ENCODE measurements at places on chromosomes 3 and 15.

GRCh38 chr3:13346481-13347389, 73.4 kb downstream of the NUP210 start:
- DNase-seq, result peak; percentile 77

DNA sequence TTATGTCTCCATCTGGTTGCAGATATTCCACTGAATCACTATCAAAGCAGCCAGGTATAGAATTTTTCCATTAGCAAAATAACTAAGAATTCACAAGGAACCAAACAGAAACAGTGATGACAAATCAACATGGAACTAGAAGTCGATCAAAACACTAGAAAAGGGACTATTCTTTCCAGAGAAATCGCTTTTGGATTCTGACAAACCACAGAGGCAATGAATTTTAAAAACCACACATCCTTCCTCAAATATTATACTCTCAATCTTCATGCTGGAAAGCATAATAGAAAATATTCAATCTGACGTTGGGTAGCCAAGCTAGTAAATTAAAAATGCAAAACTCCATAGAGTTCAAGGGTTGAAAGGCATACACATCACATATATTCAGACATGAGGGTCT, 93.2 kb upstream of the PPIB start:
- no peak for DNase-seq

GRCh38 chr3:147030274-147030673, 376.1 kb downstream of the ZIC4 start:
- DNase-seq, result no peak

- DNase-seq, result peak; percentile 81
These were observed 11.3 kb upstream of the SOX2 start for GRCh38 chr3:181700168-181701087.

DNA sequence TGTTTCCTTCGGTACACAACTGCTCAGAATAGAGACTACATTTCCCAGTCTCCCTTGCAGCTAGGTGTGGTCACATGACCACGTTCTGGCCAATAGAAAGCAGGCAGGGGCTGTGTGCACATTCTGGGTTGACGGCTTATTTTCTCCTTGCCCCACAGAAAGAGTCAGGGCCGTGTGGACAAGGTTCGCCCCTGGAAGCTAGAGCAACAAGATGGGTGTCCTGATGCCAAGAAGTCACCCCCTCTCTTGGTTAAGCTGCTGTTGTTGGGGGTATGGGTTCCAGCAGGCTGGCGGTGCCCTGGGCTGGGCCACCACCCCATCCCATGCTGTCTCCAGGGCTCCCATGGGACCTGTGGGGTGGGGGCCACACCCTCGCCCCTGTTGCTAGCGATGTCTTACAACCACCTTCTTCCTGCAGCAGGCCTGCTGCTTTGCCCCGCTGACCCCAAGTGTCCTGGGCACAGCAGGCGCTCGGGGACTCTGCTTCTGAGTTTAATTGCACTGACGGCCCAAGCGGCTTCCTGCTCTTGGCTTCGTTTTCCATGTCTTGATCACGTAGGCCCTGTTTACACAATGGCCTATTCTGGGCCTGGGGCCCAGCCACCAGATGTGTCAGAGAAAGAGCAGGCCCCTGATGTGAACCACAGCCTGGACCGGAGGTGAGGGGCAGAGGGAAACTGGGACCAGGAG, 24.9 kb downstream of the ABTB1 start:
- DNase-seq, result peak; percentile 66

GRCh38 chr15:79898369-79898768, 1.6 kb upstream of the MTHFS start:
- DNase-seq, result no peak

- no peak for DNase-seq
These were observed 133.7 kb downstream of the FOXB1 start for GRCh38 chr15:60137711-60138396.

- DNase-seq, result no peak
These were observed 24.0 kb upstream of the SPTSSB start for GRCh38 chr3:161395115-161396012.

DNA sequence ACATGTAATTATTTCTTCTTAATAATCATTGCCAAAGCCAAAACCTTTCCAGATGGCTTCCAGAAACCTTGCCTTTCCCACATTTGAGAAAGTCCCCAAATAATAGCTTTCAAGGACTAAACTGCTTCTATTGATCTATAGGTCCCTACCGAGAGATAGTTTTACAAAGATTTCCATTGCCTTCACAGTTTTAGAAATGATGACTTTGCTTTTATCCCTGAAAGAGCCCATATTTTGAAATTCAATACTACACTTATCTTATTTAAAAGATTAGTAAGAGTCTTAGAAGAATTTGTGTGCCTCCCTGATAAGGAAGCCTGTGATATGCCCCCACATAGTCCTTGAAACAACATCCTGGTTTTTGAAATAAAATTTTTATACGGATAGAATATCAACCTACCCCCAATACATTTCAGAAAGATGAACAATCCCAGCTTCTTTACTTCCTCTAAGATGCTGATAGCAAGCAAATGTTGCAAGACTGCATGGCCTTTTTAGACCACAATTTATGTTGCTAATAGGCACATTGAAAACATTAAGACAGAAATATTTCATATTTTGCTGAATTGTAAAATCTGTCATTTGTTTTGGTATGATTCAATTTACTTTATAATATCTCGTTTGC, 146.3 kb downstream of the TMCO5A start:
- no peak for DNase-seq

GRCh38 chr3:14837186-14837877, 18.6 kb downstream of the FGD5 start:
- DNase-seq, result no peak

DNA sequence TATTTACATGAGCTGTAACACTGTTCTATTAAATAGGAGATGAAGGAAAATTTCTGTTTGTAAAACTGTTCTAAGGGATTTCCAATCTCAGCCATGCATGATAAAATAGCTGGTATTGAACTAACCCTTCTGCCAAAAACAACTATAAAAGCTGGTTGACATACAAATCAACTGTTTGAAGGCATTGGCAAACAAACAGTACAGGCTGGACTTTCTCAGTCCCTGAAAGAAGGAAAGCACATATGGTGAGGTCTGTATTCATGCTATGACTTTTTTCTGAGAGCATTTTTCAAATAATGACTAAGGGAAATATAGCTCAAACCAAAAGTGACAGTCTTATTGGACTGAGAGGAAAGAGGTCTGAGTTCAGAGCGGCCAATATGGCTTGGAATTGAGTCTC, 117.0 kb upstream of the CCDC54 start:
- no peak for DNase-seq

DNA sequence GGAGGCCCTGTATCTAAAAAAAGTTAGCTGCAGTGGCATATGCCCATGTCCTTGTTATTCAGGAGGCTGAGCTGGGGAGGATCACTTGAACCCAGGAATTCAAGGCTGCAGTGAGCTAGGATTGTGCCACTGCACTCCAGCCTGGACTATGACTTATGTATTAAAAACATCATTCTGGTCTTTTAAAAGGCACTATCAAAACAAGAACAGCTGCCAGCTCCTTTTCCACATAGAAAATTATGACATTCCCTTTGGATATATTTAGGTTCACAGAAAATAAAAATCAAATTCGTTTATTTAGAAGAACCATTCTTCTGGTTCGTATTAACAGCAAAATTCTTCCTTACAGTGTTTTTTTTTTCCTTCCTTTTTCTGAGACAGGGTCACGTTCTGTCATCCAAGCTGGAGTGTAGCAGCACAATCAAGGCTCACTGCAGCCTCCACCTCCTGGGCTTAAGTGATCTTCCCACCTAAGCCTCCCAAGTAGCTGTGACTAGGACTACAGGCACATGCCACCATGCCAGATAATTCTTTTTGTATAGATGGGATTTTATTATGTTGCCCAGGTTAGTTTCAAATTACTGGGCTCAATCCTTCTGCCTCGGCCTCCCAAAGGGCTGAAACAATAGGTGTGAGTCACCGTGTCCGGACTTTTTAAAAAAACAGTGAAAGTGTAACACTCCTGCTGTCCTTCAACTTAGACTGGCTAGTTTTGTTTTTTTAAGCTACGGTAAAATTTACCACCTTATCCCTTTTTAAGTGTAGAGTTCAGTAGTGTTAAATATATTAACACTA, 13.9 kb downstream of the ICE2 start:
- DNase-seq, result no peak

- no peak for DNase-seq
These were observed 19.3 kb upstream of the GPX1 start for GRCh38 chr3:49377483-49377882.

DNA sequence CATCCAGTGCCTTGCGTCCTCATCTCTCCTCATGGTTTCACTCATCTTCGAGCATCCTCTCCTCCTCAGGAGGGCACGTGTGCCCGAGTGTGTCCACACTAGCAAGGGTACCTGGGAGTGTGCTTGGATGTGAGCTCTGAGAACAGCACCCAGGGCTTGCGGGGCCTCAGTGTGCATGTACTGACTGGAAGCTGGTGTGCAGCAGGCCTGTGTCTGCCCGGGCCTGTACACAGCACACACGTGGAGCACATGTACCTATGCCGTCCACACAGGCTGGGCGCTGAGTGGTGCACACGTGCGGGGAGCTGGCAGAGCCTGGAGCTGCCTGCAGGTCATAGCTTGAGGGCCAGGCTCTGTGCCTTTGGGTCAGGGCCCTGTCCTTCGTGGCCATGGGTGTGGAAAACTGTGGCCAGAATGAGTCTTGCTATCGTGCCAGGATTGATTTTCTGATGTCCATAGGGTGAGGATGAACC, 34.9 kb downstream of the TSPAN3 start:
- no peak for DNase-seq

DNA sequence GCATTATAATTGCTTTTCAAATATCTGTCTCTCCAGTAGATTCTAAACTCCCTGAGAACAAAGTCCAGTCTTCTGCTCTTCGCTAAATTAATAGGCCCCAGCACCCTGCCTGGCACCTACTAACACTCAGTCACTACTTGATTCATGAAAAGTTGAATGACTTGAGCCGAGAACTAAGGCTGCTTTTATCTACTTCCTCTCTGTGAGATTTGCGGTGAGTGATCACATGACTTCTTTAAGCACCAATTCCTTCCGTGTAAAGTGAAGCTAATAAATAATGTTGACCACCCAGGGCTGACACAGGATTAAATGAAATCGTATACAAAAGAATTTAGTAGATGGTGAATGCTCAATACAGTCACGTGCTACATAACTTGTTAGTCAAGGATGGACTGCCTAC, 44.6 kb upstream of the PGPEP1L start:
- DNase-seq, result peak; percentile 79

DNA sequence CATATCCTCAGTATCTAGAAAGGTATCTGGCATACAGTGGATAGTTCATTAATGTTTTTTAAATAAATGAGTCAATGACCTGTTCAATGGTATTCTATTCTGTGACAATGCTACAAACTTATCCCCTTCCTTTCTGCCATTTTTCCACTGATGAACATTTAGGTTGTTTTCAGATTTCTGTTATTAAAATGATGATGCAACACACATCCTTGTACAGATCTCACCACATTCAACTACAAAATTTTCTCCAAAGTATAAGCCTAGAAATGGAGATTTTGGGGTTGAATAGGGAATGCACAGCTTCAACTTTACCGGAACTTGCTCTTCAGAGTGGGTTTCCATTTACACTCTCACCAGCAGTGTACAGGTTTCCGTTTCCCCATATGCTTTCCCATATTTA, 210.2 kb downstream of the ISL2 start:
- no peak for DNase-seq

- DNase-seq, result no peak
These were observed 19.1 kb upstream of the NR2F2 start for GRCh38 chr15:96311256-96311955.

DNA sequence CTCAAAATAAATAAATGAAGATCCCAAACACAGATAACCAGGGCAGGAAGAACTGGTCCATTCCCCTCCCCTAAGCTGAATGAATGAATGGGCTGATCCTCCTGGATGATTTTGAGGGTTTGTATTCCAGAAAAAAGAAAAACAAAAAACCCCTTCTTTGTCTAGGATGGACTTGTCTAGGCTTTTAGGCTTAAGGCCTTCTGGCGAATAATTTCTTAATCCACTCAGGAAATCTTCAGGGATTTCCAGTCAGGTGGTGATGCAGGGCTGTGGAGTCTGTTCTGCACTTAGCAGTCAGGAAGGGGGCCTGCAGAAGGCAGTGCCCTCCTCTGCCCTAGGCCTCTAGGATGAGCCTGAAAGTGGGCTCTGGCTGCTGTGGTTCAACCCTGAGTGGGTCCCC, 52.1 kb downstream of the BDH1 start:
- no peak for DNase-seq

Measured in hematopoietic multipotent progenitor cell (in vitro differentiated cells).